ENCODE measurements at places on chromosomes 5 and 9.
A peak's percentile ranks its signal among the peaks of the same experiment; 100 is the strongest.

GRCh38 chr5:124724357-124725039 lies 21.9 kb downstream of the ZNF608 start:
- no peak for DNase-seq

- DNase-seq: no peak
These were observed 4.9 kb downstream of the TIGD6 start for GRCh38 chr5:149995385-149996204.

DNA sequence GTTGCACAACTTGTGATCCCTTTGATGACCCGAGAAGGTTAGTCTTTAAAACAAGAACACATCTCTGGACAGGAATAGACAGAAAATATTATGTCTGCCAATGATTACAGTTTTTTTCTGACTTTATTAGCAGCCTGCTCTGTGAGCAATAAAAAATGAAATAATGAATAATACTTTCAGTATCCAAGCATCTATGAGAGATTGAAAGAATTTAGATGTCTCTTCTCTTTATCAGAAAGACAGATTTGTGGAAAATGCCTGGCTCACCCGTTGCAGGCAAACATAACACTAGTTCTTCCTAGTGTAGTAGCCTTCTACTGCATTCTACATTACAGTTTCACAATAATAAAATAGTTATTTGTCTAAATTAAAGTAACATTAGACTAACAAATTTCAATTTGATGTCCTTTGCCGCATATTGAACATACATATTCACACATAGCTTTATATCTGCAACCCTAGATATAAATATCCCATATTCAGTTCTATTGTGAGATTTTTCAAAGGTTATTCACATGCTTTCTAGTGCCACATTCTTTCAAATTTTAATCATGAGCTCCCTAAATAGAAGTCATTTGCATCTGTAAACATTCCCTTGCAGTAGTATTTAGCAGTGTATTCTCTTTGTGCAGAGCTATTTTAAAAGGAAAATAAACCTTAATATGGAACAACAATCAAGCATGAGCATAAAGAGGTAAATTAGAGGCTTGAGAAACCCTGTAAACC lies 267.3 kb downstream of the EFNA5 start:
- DNase-seq: no peak

DNA sequence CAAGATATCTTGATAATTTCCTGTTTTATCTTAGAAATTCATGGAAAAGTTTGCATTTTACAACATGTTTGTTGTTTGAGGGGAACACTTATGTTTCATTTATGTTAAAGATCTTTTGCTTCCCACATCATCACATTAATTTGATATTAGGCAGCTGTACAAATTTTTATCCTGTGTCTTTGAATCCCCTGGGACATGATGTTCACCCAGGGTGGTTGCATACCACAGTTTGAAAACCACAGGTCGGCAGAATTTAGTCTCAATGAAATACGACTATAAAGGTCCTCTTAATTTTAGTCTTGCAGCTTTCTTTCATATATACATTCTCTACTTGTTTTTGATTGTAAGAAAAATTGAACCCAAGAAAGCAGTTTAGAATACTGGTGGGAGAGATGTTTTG lies 3.7 kb downstream of the NAA35 start:
- DNase-seq: no peak

DNA sequence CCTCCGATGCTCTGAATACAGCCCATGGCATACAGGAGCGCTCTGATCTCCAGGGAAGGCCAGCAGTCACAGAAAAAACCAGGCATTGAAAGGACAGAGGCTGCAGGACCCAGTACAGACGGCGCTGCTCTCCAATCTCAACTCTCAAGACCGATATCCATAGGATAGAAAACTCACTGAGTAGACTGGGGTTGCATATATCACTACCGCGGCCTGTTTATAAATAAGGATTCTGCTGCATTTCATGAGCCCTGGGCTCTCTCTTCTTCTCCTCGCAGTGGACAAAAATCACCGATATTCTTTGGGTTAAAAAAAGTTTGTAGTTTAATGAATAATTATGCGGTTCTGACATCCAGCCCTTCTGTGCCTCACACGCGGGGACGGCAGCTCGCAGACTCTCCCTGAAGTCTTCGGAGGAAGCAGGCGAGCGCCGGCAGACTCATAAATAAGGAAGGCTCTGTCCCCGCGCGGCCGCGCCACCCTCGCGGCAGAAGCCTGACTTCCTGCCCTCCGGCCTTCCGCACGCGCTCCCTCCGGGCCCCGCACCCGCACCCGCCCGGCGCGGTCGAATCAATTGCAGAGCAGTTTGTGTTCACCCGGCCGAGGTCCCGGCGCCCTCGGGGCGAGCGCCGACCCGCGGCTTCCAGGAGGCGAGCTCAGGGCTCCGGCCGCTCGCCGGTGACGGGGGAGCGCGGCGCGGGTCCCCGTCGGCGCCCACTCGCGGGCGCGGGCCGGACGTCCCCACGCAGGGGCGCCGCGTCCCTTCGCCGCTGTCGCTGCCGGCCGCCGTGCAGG lies at the start of gene FAM78A:
FAM78A (minus strand) TSS at position 417 of the 795 bp plus-strand sequence; CDS start at position 86, 331 bp downstream.
- no peak for DNase-seq

GRCh38 chr9:91963711-91964240 lies 13.7 kb upstream of the ROR2 start:
- DNase-seq: no peak

DNA sequence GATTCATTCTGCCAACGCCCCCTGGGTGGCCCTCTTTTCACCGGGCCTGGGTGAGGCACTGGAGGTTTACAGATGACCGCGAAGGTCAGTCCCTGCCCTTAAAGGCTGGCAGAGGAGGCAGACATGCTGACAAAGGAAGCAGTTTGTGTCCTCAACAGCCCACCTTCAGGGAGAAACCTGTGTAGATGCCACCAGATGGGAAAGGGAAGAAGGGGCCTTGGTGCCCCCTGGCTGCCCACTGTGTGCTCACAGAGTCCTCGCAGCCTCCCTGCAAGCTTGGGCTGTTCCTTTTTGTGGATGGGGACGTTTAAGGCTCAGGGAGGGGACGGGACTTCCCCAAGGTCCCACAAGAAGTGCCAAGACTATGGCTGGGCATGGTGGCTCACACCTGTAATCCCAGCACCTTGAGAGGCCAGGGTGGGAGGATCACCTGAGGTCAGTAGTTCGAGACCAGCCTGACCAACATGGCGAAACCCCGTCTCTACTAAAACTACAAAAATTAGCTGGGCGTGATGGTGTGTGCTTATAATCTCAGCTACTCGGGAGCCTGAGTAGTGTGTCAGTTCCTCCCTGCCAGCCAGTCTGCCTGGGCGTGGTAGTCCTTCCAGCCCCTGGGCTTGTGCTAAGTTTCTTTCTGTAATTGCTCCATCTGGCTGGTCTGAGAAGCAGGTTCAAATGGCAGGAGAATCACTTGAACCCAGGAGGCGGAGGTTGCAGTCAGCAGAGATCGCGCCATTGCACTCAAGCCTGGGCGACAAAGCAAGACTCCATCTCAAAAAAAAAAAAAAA lies 36.2 kb downstream of the NEK6 start:
- DNase-seq: no peak

DNA sequence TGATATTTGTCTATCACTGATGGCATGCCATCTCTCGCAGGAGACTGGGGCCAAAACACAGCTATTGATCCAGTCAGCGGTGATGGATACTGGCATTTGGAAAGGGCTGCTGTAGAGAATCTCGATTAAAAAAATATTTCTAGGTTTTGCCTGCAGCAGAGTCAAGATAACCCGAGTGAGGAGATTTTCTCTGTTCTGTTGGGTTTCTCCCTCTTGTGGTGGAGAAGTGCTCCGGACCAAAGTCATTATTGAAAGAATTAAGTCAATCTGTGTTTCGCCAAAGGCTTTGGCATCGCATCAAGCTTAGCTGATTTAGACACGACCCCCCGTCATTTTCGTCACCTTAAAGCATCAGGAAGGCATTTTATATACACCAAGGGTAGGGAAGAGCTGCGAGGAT lies 97.1 kb upstream of the IRX2 start:
- no peak for DNase-seq

- DNase-seq: no peak
These were observed 5.2 kb upstream of the ALDOB start for GRCh38 chr9:101440714-101441230.

GRCh38 chr5:158640593-158640980 lies 459.1 kb downstream of the EBF1 start:
- DNase-seq: no peak

- peak; percentile 62 for DNase-seq
These were observed 89.8 kb downstream of the LIFR start for GRCh38 chr5:38466424-38467189.

DNA sequence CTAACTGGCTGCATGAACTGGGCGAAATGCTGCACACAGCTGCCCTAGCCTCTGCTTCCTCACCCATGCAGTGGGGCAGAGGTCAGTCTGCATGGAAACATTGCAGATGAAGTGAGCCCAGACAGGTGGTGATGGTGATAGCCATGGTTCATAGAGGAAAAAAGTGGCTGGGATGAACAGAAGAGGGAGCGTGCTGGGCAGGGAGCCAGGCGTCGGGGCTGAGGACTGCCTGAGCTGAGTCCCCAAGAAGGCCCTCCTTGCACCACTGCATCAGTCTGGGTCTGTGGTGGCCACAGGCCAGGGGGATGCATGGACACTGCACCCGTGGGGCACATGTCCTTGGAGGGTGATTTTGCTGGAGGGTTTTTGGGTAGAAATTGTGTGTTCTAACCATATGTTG lies 80.5 kb downstream of the AMBP start:
- DNase-seq: no peak

DNA sequence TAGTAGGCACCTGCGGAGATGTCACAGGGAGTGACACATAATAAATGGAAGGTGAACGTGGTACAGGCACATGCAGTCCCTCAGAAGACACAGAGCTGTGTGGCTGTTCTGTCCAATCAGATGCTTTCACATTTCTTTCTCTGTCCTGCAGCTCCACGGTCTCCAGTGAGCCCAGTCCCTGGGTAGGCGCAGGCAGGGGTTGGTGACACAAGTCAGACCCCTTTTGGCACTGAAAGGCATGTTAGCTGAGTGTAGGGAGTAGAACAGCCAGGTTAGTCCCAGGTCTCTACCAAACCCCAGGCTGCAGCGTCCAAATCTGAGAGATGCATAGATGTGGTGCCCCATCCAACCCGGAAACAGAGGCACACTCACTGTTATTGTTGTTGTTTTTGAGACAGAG lies 2.8 kb downstream of the SLC31A2 start:
- DNase-seq: no peak

- peak; percentile 21 for DNase-seq
These were observed 608 bp downstream of the ELOVL7 start for GRCh38 chr5:60843386-60843935.

DNA sequence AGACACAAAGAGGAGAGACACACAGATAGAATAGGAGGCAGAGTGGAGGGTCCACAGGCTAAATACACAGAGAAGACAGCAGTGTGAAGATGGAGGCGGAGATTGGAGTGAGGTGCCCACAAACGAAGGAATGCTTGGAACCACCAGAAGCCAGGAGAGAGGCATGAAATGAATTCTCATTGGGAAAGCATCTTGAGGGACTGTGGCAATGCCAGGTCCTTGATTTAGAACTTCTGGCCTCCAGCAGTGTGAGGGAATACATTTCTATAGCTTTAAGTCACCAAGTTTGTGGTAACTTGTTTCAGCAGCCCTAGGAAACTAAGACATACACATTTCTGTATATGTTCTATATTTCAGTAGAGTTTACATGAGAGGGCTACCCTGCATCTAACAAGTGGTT lies 396.6 kb upstream of the ZNF608 start:
- no peak for DNase-seq

GRCh38 chr9:82736126-82736525 lies 326.8 kb downstream of the RASEF start:
- no peak for DNase-seq

- no peak for DNase-seq
These were observed 93.1 kb downstream of the SMIM15 start for GRCh38 chr5:61069150-61069549.

- DNase-seq: no peak
These were observed 149.2 kb downstream of the GNA14 start for GRCh38 chr9:77498891-77499290.

DNA sequence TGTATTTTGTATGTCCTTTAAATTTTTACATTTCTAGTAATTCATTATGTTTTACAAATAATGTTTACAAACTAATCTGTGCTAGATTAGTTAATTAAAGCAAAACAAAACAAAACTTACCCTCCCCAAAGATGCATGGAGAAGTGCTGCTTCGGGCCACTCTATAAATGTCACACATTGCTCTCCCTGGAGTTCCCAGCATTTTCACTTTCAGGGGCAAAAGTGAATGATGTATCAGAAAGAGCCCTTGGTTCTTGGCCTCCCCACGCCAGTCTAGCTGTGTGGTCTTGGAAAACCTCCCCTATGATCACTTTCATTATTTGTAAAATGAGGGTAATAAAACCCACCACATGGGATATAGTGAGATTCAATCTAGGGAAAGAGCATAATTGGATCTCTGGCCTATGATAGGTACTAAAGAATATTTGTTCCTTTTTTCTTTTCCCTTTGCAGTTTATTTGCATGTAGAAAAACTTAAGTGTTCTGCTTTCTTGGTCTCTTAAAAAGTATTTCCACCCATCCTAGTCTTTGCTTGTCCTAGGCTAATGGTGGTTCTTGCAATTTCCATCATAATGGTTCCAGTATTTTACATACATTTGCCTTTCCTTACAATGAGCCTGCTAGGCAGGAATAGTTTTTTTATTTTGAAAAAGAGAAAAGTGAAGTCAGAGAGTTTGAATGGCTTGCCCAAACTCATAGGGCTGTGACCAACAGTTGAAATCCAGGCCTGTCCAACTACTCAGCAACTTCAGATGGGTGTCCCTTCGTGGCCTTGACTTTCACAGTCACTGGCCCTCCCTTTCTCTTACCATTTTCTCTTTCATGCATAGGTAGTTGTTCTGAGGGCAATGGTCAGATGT lies 184.5 kb upstream of the KLF4 start:
- no peak for DNase-seq

- DNase-seq: no peak
These were observed 20.6 kb downstream of the JMY start for GRCh38 chr5:79256563-79256962.

DNA sequence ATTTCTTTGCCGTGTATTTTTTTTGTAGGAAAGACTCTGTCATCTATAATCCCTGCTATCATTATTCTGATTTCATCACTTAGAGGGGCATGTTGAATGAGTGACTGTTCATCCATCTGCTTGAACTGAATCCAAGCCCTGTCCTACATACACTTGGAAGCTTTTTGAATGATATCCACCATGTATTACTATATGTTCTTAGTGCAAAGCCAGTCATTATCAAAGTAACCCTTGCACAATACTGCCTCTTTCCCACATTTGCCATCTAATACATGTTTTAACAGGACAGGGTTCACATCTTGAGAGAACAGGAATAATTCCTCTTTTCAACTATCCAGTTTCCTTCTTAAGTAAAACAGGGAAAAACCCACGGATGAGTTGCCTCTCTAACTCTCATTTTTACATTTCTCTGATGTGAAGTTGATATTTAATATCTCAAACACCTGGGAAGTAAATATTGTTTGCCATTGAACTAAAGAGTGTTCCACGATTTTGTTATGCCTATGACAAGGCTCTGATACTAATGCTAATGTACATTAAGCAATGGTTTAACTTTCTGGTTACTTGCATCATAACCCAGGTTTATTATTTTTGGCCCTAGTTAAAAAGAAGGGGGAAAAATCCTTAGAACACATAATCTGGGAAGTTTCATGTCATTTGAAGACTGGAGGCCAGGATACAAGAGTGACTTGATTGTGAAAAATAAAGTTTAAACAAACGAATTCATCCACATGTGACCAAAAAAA lies 103.7 kb upstream of the TARS1 start:
- no peak for DNase-seq

- no peak for DNase-seq
These were observed 68.3 kb downstream of the SMARCA2 start for GRCh38 chr9:2083479-2083878.
